ENCODE measurements at places on chromosomes 5 and 9.

DNA sequence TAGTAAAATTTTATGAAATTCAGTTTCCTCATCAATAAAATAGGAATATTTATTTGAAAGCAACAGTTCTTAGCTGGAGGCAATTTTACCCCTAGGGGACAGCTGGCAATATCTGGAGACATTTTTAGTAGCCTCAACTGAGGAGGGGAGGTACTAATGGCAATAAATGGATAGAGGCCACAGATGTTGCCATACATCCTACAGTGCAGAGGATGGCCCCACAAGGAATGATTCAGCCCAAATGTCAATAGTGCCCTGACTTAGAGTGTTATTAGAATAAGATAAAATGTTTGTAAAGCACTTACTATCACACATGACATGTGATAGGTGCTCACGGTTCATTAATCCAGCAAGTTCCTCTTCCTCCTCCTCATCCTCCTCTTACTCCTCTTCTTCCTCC lies 293.6 kb downstream of the KCTD16 start:
- DNase-seq = no peak

- DNase-seq = no peak
Measured at GRCh38 chr5:15285901-15286583, 213.9 kb upstream of the FBXL7 start.

GRCh38 chr9:123871781-123872180 lies 58.1 kb downstream of the DENND1A start:
- DNase-seq = no peak

DNA sequence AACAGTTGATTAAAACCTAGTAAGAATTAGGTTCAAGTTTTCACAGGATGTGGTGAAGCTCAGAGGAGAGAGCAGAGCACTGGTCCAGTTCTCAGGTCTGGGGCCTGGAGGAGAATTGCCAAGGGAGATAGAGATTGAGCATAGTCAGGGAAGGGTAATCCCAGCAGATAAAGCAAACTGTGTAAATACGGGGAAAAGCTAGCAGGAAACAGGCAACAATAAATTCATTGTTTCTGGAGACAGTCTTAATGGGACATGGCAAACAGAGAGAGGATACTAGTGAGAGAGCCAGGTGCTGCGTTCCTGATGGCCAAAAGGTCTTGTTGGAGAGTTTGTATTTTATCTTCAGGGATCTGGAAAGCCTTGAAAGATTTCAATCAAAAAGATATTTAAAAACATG lies 333.0 kb downstream of the PDE4D start:
- DNase-seq = no peak

GRCh38 chr9:93255494-93255867 lies 71.5 kb downstream of the WNK2 start:
- DNase-seq = no peak

DNA sequence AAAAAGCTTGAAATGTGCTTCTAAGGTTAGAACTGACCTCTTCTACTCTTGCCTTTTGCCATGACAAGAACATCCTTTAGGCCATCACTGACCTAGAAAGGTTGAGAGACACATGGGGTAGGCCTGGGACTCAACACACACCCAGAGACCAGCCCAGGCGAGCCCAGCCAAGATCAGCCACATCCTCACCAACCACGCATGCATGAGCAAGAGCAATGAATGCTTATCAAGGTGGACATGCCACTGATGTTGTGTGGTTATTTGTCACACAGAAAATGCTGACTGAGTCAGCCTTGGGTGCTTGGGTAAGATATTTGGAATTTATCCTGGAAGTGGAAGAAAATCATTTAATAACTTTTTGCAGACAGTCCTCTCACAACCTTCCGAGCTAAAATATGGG lies 39.4 kb downstream of the SMIM23 start:
- DNase-seq = no peak

DNA sequence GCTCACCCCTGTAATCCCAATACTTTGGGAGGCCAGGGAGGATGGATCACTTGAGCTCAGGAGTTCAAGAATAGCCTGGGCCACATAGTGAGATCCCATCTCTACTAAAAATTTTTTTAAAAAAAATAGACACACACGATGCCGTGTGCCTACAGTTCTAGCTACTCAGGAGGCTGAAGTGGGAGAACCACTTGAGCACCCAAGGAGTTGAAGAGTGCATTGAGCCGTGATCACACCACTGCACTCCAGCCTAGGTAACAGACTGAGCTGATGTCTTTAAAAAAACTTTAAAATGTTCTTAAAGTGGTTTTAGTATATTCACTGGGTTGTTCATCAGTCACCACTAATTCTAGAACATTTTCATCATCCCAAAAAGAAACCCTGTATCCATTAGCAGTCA lies 51.9 kb upstream of the RNF38 start:
- no peak for DNase-seq

GRCh38 chr9:125551781-125552180 lies 155.2 kb downstream of the MAPKAP1 start:
- no peak for DNase-seq

GRCh38 chr5:158422653-158423515 lies 563.9 kb upstream of the CLINT1 start:
- no peak for DNase-seq

DNA sequence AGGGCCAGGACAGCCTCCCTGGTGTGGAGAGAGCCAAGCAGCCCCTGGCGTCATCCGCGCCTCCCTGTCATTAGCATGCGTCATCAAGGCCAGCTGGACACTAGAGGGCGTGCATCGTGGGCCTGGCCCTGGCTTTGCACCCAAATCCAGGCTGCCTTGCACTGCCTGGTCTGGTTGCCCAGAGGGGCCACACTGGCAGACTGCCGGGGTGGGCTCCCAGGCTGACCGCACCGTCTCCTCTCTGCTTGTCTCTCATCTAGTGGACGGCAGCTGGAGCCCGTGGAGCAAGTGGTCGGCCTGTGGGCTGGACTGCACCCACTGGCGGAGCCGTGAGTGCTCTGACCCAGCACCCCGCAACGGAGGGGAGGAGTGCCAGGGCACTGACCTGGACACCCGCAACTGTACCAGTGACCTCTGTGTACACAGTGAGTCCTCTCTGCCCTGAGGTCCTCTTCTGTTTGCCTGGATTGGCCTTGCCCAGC lies 29.0 kb downstream of the HK3 start:
- DNase-seq = peak; percentile 76

GRCh38 chr9:70259512-70259802 lies 679 bp downstream of the SMC5 start:
- no peak for DNase-seq

DNA sequence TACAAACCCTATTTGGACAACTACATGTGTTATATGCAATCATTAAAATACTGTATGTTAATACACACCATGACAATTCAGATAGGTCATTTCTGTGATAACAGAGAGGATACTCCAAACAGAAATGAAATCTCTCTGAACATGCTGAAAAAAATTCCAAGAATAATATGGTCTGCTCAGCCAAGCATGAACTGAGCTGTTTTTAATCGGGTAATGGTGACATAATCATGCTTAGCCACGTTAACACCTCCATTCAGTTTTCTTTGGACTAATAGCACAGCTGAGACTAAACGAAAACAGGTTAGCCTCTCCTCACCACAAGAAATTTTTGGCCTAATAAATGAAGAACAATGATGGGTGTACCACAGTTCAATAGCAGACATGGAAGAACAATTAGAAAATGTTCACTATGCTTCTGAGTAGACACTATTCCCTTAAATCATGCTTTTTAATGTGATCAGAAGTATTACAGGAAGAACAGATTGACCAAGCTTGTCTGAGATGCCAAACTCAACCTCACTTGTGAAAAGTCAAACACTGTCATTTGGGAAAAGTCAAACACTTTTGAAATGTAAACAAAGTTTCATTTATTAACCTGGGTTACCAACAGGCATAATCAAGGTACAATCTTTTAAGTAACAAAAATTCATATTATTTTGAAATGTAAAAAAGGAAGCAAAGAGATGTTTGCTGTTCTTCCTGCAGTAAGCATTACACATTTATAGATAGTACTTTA lies 19.4 kb downstream of the RAB14 start:
- no peak for DNase-seq

GRCh38 chr5:131367219-131367860 lies 103.5 kb downstream of the CDC42SE2 start:
- DNase-seq = no peak

DNA sequence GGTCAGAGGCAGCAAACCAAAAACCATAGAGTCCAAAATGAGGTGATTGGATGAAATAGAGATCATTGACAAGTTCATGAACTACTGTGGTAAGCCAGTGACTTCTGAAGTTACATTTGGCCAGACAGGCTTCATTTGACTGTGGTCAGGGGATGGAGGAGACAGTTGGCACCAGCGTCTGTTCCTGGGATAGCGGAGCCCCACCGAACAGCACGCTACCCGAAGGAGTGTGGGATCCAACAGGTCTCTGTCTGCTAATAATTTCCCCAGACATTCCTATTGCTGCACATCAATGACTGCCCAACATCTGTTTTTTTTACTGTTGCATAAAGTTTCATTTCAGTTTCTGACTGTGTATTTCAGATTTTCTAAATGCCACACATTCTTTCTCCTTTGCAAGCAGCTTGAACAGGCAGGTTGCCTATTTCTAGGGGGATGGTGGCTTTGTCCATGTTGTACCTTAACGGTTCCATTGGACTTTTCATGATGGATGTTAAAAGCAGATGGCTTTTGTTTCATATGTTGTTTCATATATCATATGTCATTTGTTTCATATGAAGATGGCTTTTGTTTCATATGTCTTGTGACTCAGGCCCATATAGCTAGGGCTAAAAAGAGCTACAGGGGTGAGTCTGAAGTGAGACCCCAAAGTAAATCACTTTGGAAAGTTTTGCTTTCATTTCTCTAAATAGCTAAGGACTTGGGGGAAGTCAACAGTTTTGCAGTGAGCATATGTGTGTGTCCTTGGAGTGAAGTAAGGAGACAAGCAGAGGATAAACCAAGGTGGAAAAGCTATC lies 180.8 kb downstream of the GOLPH3 start:
- DNase-seq = no peak

DNA sequence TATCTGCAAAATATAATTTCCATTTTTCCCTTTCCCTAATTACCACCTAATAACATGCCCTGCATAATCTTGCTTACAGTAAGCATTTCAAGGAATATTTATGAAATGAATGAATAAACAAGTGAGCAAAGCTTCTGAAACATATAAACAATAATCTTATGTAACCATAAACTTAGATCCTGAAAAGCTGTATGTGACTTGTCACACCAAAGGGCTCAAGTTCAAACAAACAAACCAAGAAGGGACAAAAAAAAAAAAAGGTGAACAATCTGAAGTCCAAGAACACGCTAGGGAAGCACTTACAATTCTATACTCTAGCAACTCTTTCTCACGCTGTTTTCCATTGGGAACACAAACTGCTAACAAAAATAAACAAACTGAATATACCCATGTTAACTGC lies 36.3 kb downstream of the PLPP1 start:
- no peak for DNase-seq

DNA sequence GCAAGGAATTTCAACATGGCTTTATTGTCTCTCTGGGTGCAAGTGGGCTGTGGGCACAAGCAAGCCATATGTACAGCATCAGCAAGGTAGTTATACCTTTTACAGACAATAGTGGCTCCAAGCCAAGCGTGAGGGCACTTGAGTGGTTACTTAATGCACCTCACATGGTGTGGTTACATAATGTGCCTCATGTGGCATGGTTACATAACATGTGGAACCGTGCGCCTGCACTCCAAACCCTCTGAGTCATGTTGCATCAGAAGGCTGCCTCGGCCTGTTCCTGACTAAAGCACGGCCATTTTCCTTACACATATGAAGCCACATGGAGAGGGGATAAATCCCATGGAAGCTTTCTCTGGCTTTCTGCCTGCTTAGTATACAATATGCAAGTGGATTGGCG lies 150.9 kb downstream of the OSTF1 start:
- no peak for DNase-seq

- peak; percentile 48 for DNase-seq
Measured at GRCh38 chr9:91001146-91001611, 199.6 kb downstream of the SYK start.

GRCh38 chr5:45691656-45692055 lies 4.5 kb downstream of the HCN1 start:
- DNase-seq = no peak

- DNase-seq = no peak
Measured at GRCh38 chr5:139662617-139663016, 14.5 kb downstream of the CXXC5 start.

DNA sequence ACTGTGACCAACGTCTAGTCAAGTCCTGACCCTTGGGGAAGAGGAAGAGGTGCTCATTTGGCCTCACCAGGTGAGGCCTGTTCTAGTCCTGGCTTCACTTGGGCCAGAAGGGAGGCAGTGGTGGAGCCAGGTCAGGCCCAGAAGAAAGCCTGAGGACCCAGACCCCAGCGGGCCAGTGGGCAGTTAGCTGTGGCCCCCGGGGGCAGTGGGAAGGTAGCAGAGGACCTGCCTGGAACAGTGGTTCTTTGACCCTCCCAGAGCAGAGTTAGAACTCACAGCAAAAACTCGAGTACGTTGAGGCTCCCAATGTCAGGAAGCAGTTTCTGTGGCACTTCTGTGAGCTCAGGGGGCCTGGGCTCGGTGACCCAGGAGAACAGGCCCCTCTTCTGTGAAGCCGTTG lies 66.0 kb upstream of the GARNL3 start:
- no peak for DNase-seq

GRCh38 chr9:123027517-123027916 lies 6.0 kb upstream of the GPR21 start:
- DNase-seq = no peak

- no peak for DNase-seq
Measured at GRCh38 chr9:131868766-131869165, 128.9 kb upstream of the RAPGEF1 start.

Measured in H54 (cell line).